ENCODE measurements at places on chromosomes 6 and 20.

DNA sequence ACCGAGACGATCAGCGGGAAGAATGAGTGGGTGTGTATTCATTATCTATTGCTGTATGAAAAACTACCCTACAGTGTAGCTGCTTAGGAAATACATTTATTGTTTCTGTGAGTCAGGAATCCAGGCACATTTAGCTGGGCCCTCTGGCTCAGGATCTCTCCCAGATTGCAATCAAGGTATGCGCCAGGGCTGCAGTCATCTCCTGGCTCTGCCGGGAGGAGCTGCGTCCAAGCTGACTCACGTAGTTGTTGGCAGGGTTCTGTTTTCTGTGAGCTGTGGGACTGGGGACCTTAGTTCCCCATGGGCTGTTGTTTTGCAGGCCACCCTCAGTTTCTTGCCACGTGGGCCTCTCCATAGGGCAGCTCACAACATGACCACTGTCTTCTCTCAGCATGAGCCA lies 68.2 kb upstream of the FUCA2 start:
- DNase-seq, result no peak

GRCh38 chr20:17966432-17967310 lies 1.9 kb downstream of the SNX5 start:
- DNase-seq, result no peak

DNA sequence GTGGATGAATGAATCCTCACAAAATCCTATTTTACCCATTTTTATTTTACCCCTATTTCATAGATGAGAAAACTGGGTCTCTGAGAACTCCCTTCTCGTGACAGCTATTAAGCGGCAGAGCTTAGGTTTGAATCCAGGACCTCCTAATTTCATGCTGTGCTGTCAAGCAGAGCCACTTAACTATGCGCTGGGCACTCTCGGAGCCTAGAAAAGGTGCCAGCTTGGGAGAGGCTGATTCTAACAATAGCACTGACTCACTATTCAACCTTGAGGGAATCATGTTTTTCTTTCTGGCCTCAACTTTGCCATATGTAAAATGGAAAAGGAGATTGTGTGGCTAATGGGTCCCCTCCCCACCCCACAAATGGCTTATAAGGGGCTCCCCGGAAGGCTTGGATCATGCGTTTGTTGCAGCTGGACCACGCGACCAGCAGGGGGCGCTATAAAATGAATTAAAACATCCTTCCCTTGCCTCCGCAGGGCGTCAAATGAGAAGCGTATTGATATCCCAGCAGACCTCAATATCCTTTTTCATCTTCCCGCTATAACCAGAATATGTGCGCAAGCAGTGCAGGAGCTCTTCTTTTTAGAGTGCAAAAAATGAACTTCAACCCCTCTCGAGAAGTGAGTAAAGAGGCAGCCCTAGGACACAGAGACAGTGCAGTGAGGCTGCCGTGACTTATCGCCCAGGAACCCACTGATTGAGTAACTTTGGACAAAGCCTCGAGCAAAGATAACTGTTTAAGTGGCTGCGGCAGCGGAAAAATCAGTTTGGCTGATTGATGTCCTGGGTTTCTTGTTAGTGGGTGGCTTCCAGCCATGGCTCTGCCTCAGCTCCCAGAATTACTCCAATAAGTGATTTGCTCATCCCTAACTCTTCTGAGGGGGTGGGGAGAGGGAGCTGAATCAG lies 12.8 kb upstream of the PDYN start:
- DNase-seq, result no peak

DNA sequence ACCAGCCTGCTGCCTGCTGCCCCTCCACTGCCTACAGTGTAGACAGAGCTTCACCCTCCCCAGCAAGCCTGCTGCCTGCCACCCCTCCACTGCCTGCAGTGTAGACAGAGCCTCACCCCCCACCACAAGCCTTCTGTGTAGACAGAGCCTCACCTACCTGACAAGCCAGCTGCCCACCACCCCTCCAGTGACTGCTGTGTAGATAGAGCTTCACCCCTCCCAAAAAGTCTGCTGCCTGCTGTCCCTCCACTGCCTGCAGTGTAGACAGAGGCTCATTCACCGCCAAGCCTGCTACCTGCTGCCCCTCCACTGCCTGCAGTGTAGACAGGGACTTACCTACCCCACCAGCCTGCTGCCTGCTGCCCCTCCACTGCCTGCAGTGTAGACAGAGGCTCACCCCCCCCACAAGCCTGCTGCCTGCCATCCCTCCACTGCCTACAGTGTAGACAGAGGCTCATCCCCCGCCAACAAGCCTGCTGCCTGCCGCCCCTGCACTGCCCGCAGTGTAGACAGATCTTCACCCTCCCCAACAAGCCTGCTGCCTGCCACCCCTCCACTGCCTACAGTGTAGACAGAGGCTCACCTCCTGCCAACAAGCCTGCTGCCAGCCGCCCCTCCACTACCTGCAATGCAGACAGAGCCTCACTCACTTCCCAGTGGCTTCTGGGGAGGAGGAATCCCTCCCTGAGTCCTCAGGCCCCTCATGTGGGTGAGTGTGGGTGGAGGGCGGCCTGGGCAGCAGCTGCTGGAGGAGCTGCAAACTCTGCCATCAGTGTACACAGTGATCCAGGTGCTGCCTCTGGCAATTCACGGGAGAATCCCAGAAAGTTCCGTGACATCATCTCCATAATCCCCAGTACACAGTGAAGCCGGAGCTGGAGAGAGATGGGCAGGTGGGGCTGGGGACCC lies 140.9 kb downstream of the DLL1 start:
- DNase-seq, result no peak

GRCh38 chr6:111653434-111653833 lies 47.8 kb upstream of the TRAF3IP2 start:
- DNase-seq, result no peak

All from brain pericyte (primary cell).